ENCODE measurements at places on chromosomes 13 and 19.
A peak's percentile ranks its signal among the peaks of the same experiment; 100 is the strongest.

- DNase-seq: no peak
Observed at GRCh38 chr19:1657746-1658145, 5.3 kb upstream of the TCF3 start.

DNA sequence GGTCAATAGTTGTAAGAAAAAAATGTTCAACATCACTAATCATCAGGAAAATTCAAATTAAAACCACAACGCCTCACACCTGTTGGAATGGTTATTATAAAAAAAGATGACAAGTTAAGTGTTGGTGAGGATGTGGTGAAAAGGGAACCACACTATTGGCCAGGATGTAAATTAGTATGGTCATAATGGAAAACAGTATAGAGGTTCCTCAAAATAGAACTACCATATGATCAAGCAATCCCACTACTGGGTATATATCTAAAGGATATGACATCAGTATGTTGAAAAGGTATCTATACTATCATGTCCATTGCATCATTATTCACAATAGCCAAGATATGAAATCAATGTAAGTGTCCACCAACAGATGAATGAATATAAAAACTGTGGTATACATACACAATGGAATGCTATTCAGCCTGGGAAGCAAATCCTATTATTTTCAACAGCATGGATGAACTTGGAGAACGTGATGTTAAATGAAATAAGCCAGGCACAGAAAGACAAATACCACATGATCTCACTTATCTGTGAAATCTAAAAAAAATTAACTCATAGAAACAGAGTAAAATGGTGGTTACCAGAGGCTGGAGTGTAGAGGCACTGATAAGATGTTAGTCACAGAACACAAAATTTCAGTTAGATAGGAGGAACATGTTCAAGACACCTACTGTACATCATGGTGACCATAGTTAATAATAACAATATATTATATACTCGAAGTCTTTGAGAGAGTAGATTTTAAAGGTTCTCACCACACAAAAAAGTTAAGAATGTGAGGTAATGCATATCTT, 56.6 kb downstream of the TBC1D4 start:
- no peak for DNase-seq

DNA sequence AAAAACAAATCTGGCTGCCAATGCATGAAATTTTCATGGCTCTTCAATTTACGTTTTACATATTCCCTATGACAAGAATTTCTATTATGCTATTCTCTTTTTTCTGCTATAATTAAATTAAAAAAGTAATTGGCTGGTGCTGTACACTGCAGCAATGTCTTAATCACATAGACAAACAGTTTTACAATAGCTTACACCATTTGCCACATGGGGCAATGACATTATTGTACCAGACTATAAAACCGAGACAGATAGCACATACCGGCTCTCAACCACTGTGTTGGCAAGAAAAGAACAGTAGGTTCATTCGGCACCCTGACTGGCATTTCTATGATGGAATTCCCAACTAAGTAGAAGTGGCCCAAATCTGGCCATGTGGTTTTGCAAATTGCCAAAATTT, 67.7 kb downstream of the DACH1 start:
- no peak for DNase-seq

- no peak for DNase-seq
Observed at GRCh38 chr13:114323349-114323748, 9.0 kb downstream of the CHAMP1 start.

- DNase-seq: no peak
Observed at GRCh38 chr19:8700956-8701355, 2.4 kb upstream of the ACTL9 start.

DNA sequence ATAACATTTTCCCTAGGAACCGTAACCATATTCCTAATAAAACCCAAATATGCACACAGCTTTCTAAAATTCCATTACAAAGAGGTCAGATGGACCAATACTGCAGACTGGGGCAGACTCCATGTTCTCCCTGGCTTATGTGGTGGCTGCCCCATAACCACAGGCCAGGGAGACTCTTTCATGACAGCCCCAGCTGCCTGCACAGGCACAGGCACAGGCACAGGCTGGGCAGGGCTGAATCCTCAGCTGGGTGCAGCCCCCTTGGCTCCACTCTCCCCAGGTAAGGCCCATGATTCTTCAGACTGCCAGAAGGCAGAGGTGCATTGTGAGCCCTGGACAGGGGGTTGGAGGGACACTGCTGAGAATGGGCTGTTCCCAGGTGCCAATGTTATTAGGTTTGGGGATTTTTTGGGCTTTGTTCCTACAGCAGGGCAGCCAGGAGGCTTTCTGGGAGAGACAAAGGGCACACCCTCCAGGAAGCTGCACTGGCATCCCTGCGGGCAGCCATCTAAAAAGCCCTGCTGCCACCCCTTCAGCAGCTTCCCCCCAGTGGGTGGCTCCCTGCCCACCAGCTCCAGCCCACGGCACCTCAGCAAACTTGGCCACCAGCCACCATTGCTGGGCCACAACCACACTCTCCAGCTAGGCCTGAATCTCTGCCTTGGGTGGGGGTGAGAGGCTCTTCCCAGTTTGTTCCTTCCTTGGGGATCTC, 20.0 kb downstream of the DOCK9 start:
- DNase-seq: no peak

GRCh38 chr19:556611-557382, 12.9 kb downstream of the GZMM start:
- no peak for DNase-seq

- peak; percentile 64 for DNase-seq
Observed at GRCh38 chr19:2575734-2576481, 100.0 kb downstream of the GADD45B start.

DNA sequence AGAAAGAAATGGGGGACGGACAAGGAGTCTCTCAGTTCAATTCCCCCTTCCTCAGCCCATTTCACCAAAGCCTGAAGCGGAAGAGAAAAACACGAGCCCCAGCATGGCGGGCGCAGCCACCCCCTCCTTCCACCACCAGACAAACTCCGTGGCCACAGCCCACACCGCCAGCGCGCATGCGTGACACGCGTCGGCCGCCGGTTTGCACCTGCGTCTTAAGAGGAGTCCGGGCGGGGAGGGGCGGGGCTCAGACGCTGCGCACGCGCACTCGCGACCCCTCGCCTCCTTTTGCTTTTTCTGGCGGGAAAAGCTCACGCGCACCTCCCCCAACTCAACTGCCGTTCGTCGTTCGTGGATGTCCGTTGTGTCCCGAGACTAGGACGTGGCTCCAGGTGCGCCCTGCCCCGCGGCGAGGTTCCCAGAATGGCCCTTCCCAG, at the start of gene KASH5:
TSS of gene KASH5 (plus strand) at position 314 of the 437 bp plus-strand sequence. CDS start 2,635 bp downstream, outside the sequence.
- peak; percentile 36 for DNase-seq

DNA sequence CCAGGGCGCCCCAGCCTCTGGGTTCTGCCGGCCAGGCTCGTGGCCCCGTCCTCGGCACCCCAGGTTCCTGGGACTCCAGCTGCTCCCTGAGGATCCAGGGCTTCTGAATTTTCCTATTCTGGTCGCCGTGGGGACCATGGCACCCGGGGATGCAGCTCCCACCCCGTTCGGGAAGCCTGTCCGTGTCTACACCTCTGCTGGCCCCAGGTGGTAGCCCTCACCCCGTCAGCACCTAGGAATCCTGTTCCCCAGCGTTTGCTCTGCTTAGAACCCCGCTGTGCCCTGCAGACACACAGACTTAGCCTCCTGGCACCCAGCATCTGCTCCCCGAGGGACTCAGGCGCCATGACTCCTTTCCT, 960 bp downstream of the PPFIA3 start:
- DNase-seq: no peak

GRCh38 chr13:102443249-102443648, 41.4 kb upstream of the FGF14 start:
- DNase-seq: no peak

GRCh38 chr13:73803997-73804396, 330.2 kb downstream of the KLF12 start:
- peak; percentile 67 for DNase-seq

DNA sequence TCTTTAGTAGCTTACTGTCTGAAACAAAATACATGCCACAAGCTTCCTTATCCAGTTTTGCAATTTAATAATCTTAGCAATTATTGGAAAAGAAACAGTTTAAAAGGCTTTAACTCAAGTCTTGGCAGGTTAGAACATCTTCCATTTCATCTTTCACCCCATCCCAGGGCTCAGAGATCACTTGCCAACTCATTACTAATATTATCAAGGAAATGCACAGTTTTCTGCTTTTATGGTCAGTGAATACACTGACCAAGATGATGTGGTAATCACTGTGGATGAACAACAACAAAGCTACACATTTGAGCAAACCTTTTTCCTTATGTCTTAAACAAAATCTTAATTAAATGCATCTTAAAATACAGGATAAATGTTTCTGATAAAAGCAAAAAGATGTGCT, 48.0 kb upstream of the ITM2B start:
- no peak for DNase-seq

DNA sequence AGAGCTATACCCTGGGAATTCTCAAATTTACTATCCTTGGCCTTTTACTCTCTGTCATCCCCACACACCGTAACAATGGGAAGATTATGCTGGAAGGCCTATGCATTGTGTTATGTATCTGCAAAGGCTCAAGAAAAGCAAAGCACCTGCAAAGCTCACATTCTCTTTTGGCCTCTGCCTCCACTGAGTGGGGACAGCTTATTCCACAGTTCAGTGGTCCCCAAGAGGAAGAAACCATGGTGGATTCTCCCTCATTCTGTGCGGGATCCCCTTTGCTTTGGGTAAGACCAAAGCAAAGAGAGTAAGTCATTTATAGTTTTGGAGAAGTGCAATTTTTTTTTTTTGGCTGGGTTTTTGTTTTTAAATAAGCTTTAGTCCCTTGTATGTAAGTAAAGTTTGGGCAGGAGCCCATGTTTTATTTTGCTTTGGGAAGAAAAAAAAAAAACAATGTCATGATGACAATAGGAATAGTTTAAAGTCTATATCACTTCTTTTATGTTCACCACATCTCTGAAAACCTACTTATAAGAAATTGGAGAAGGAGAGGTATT, 530.6 kb downstream of the FGF9 start:
- DNase-seq: no peak

DNA sequence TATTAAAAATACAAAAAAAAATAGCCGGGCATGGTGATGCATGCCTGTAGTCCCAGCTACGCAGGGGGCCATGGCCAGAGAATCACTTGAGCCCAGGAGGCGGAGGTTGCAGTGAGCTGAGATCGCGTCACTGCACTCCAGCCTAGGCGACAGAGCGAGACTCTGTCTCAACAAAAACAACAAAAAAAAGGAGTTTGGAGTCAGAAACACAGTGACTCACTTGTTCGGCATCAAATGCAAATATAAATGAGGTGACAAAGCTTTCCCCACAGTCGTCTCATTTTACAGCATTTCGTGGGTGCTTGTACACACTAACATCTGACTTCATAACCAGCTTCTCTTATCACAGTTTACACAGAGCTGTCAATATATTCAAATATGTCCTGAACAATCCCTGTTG, 11.0 kb downstream of the ZNF665 start:
- DNase-seq: peak; percentile 19

DNA sequence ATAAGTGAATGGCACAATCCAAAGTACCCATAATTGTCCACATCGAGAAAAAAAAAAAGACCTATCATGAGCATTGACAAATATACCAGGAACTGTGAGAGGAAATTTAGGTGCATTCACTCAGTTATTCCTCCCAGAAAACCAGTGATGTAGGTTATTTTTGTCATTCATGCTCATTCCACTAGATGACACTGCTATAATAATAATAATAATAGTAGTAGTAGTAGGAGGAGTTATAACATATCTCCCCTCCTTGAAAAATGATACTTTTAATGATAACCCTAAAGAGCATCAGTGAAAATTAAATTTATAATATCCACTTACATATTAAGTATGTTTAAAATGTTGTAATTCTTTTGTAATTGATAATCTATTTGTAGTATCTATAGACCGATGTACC, 463.9 kb upstream of the MIR17HG start:
- no peak for DNase-seq

- DNase-seq: no peak
Observed at GRCh38 chr13:82165396-82166174, 1716.7 kb downstream of the SLITRK1 start.

DNA sequence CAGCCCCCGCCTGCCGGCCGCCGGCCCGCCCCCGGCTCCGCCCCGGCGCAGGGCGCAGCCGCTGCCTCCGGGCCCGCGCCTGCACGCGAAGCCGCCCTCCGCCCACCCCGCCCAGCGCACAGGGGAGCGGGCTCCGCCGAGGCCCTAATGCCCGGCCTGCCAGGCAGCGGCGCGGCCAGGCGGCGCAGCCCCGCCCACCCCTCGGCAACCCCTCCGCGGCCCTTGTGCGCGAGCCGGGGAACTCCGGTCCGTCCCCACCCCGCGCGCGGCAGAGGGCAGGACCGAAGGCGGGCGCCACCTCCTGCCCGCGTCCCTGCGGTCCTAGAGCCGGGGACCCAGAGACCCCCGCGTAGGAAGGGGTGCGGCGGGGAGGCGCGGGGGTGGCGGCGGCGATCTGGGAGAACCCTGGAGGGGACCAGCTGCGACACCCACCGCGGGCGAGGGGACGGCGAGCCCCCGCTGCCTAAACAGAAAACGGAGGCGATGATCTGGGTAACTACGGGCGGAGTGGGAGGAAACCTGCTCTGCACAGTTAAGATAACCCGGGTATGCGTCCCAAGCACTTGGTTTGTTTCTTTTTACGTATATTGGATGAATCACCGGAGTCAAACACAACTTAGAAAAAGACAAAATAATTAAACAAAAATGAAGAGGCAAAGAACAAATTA, 350 bp upstream of the USP12 start:
- DNase-seq: peak; percentile 91

DNA sequence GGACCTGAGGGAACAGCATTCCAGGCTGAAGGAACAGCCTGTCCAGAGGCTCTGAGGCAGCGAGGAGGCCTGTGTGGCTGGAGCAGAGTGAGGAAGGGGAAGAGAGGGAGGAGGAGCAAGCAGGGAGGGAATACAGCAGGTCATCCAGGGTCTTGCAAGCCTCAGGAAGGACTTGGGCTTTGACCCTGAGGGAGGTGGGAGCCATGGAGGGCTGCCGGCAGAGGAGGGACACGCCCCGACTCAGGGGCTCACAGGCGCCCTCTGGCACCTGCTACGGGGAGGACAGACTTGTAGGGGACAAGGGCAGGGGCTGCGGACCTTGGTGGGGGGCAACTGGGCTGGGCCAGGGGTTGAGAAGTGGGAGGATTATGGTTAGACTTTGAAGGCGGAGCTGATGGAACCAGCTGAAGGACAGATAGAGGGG, 4.7 kb downstream of the TINCR start:
- no peak for DNase-seq

Measured in fibroblast of skin of abdomen (primary cell).